Stimulated activated CD4-positive, alpha-beta T cell treated with anti-CD3 and anti-CD28 coated beads, TNF-alpha, amount 100 ng/mL, for 1 hour (primary cell): ENCODE measurements at places on chromosomes 3 and 15.

- no peak for DNase-seq
Measured at GRCh38 chr3:169269005-169269404, 394.5 kb downstream of the MECOM start.

DNA sequence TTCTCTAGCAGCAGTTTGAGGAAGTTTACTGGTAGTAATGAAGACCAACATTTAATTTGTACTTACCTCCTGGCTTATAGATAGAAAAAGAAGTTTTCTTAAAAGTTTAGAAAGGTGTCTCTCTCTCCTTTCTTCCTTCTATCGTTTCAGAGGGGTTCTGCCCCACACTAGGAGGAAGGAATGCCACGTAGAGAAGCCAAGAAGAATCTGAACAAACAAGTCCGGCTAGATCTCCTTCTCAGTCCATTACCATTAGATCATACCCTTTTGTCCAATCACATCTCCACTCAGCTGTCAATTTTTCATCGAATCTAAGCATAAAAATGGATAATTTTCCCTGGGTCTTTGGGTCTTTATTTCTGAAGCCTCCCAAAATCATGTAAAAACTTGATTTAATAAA lies 1048.1 kb downstream of the SI start:
- DNase-seq: no peak

- no peak for DNase-seq
Measured at GRCh38 chr3:122977746-122978466, 49.7 kb downstream of the SEMA5B start.

DNA sequence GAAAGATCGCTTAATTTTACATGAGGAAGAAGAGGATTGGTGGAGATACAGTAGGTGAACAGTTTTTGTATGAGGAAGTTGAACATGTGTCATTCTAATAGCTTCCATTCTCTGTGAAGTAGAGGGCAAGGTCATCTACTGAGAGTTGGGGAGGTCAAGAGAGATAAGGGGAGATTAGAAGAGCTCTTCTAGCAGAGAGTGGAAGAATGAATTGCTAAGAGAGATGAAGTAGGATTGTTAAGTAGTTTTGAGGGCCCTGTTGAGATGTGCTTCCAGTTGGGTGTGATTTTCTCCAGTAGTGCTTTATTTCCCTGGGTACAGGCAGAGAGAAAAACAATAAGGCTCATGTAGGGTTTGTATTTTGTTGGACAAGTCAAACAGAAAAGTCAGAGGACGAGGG lies 5.2 kb downstream of the OPA1 start:
- DNase-seq: no peak

DNA sequence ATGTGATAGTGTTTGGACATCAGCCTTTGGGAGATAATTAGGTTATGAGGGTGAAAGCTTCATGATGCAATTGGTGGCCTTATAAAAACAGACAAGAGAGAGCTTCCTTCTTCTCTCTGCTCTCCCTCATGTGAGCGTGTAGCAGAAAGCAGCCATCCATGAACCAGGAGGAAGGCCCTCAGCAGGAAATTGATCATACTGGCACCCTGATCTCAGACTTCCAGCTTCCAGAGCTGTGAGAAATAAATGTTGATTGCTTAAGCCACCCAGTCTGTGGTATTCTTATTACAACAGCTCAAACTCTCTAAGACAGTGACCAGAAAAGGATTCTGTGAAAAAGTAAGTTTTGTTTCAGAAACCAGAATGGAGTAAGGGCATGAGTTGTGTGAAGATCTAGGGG lies 13.3 kb downstream of the STAC start:
- DNase-seq: no peak

DNA sequence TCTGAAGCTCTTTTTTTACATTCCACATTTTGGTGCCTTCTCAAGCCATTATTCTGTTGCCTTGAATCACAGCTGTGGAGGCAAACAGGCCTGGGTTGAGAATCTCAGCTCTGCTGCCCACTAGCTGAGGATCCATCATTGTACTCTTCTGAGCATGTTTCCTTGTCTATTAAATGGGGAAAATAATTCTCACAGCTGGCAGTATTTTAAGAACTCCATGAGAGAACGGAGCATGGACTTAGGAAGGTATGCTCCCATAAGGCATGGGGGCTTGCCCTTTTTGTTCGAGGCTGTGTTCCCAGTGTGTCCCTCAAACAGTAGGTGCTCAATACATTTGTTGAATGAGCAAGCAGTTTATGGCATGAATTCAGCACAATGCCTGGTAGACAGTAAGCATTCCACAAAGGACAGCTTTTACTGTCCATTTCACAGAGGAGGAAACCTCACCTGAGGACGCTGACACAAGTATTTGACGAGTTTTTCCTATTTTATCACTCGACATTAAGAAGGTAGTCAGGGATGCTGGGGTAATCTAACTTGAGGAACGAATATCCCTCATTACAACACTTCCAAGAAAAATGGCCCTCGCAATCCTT lies 2.1 kb upstream of the PTPRG start:
- DNase-seq: no peak

DNA sequence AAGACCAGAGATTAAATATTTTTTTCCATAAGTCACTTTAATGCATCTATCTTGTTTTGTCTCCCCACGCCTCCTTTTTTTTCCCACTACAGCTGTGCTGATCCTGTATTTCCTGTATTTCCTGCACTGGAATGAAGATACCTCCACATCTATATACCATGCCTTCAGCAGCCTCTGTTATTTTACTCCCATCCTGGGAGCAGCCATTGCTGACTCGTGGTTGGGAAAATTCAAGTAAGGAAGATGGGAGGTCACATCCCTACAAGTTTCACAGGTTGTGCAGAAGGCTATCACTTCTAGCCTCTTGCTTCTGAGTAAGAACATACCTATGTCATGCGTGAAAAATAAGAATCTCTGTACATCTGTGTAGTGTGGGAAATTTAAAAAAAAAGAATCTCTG lies 3.1 kb downstream of the SLC15A2 start:
- no peak for DNase-seq

DNA sequence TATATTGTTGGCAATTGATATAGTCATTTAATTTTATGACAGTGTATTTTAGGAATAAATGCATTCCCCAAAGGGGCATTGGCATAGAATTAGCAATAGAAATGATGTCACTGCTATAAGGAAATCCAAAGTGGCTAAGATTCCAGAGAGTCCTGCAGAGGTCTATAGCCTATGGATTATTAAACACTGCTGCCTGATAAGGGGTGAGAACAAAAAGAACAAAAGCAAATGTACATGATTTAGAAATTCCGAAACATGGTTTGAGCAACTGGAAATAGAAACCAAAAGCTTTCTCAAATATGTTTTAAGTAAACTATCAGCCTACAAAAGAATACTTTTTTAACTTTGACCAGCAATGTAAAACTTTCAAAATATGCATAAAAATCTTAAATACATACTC lies 280.1 kb upstream of the RASGRP1 start:
- DNase-seq: no peak

DNA sequence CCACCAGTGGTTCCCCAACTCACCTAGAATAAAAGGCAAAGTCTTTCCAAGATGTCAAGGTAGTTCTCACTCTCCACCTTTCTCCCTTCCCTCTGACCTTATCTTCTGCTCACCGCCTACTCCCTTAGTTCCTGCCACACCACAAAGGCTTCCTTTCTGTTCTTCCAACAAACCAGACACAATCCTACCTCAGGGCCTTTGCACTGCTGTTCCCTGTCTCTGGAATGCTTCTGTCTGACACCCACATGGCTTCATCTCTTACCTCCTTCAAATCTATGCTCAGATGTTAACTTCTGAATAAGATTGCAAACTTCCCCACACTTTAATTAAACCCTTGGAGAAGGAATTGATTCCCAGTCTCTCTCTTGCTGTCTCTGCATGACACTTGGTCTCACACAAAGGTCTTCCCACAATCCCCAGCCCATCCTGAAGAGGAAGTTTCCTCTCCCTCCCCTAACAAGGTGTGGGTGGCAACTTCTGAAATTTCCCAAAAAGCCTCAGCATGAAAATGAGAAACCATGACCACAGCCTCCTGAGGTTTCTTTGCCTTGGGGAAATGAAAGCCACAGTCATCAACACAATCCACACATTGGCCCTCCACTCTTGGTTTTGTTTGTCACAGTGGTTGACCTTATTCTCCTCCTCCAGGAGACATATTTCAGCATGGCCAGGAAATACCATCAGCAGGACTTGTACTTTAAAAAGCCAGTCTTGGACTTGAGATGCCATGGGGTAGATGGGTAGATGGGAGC lies 3.0 kb upstream of the RYK start:
- DNase-seq: no peak
